ENCODE measurements at places on chromosomes 13 and 19.

DNA sequence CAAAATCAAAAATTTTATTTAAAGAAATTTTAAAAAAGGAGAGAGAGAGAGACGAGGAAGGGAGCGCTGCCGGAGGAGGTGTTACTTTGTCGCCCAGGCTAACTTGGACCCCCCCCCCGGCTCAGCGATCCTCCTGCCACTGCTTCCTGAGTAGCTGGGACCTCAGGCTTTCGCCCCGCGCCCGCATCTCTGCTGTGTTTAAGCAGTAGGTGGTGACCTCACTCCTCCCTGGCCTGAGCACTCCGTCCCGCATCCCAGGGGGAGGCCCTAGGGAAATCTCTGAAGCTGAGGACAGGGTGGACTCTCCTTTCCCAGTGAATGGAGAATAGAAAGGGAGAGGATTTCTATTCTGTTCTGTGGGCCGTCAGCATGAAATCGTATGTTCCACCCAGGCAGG, 485 bp upstream of the ZNF845 start:
- DNase-seq = peak; percentile 76

DNA sequence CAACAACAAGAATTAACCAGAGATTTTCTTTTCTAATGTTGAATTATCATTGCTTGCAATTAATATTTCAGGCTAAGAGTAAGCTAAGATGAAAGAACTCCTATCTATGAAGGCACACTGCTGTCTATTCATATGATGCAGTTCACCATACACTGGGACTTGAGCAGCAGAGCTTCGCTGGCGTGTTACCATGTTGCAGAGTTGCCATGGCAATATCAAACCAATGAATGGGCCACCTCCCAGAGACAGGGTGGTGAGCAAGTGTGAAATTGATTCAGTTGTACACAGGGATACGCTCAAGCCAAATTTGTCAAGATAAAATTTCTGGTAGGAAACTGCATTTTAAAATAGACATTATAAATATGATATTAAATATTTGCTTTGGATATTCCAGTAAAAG, 69.3 kb upstream of the MYO16 start:
- no peak for DNase-seq

GRCh38 chr13:27264181-27264580, 6.4 kb upstream of the RASL11A start:
- no peak for DNase-seq

GRCh38 chr13:98141509-98142379, 1.1 kb upstream of the FARP1 start:
- DNase-seq = no peak

DNA sequence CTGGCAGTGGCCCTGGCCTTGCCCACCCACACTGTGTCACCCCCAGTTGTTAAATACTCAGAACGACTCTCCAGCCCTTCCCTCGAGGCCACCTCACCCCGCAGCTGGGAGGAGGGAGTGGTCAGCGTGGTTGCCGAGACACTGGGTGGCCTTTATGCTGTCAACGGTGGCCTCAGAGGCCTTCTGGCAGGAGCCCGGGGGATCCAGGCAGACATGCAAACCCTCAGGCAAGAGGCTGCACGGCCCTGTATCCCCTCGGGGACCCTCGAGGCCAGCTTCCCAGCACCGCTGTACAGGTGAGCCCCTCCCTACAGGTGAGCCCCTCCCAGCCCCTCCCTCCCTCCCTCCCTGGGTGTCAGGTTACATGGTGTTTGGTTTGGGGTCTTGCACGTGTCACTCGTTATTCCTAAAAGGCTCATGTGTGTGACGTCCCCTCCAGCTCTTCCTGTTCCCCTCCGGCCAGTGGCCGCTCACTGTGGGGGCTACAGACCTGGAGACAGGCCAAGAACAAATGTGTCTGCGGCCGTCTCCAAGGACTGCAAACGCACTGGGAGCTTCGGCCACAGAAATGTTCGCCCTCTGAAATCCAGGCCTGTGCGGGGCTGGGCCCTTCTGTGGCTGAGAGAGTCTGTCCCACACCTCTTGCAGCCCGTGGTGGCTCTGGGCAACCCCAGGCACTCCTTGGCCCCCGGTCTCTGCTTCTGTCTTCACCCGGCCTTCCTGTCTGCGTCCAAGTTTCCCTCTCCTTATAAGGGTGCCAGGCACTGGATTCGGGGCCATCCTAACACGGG, at the start of gene TEKTIP1:
Gene TEKTIP1 (plus strand): TSS at position 210 of the 791 bp plus-strand sequence. CDS start 4 bp downstream, at position 214.
- DNase-seq = peak; percentile 71

DNA sequence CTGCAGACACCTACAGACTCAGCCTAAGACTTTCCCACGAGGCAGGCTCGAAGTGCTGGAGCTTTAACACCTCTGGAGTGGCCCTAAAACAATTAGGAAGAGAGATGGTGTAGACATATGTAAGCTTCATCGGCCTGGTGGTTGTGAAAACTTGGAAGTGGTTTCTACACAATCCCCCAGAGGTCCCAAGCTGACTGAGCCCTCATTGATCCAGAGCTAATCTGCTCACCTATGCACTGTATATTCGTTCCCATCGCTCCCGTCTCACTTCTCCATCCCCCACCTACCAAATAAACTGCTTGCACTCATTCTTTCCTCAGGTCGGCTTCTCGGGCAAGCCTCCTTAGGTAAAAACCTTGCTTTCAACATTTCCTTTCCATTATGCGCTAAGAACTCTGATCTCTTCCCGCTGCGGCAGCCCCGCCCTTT, 767 bp upstream of the ZNF793 start:
- DNase-seq = no peak

GRCh38 chr19:42409477-42409876, 17.7 kb downstream of the LIPE start:
- DNase-seq = no peak

DNA sequence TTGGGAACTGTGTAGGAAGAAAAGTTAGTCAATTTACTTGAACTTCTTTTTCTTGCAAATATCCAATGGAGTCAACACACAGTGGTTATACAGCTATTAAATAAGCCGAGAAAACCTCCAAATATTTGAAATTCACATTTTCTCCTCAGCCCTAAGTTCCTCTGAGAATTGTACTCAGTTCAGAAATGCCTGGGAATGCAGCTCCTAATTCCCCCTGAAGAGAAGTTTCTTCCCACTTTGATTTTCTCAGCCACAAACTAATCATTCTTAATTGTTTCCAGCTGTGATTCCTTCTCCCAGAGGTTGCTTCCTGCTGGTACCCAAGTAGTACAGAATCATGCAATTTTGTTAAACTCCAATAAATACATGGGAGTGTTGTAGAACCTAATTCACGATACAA, 246.1 kb upstream of the MIR17HG start:
- no peak for DNase-seq

DNA sequence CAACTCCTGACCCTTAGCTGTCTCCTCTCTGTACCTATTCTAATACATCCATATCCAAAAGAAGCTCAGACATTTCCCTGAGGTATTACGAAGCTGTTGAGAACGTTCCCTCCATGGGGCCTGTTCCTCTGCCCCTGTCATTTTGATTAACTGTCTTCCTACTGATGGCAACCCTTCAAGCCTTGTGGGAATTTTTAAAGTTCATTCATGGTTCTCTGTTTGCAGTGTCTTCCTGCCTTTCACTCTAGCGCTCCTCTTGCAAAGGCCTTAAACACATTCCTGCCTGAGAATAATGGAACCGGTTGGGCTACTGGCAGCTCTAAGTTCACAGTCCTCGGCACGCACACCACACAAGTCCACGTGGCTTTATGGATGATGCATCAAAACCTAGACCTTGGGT, 66.1 kb downstream of the LHFPL6 start:
- DNase-seq = peak; percentile 34

- no peak for DNase-seq
Observed at GRCh38 chr13:85366759-85367417, 432.3 kb downstream of the SLITRK6 start.

DNA sequence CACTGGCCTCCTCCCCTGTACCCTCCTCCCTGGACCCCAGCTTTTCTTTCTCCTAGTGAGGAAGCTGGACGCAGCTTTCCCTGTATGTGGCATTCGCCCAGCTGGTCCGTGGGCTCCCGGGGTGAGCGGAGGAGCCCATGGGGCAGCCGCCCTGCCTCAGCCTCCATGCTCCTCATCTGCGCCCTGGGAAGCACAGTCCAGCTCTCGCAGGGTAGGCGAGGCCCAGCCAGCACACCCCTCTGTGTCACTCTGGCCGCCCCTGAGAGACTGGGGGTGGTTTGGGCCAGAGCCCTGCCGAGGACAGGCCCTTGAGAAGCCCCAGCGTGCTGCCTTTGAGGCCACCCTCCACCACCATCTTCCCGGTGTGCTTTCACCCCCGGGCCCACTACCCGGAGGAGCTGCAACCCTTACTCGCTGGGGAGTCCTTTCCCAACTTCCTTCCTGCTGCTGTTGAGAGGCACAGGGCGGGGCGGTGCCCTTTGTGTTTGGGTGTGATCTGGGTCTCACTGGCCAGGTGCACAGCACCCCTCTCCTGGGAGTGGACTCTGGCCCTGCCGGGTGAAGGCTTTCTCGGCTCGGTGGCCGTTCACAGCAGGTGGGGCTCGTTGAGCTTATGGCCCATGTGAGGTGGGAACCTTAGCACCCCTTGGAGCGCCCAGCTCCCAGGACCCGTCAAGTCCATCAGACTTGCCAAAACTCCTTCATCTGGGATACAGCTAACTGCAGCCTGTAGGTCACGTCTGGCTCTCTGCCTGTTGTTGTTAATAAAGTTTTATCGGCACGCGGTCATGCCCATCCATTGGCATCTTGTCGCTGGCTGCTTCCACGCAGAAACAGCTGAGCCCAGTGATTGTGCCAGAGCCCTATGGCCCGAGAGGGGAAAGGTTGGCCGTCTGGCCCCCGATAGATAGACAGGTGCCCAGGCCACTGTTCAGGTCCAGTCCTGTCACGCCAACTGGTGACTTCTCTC, 3.2 kb downstream of the NCLN start:
- DNase-seq = no peak

- peak; percentile 81 for DNase-seq
Observed at GRCh38 chr19:55383279-55384130, 587 bp downstream of the TMEM238 start.

GRCh38 chr13:39688278-39688677, 32.8 kb downstream of the COG6 start:
- no peak for DNase-seq

DNA sequence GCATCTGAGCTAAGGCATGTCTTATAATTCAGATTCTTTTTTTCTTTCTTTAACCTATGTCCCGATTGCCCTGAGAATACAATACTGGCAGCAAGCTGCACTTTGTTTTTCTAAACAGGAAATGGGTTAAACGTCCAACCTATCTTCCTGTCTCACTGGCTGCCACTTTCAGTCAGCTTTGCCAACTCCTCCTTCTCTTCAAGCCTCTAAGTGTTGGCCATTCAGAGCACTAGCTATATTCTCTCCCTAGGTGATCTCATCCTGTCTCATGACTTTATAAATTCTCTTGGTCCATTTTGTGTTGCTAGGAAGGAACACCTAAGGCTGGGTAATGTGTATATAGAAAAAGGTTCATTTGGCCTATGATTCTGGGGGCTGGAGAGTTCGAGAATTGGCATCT, 109.5 kb upstream of the TSC22D1 start:
- DNase-seq = no peak

DNA sequence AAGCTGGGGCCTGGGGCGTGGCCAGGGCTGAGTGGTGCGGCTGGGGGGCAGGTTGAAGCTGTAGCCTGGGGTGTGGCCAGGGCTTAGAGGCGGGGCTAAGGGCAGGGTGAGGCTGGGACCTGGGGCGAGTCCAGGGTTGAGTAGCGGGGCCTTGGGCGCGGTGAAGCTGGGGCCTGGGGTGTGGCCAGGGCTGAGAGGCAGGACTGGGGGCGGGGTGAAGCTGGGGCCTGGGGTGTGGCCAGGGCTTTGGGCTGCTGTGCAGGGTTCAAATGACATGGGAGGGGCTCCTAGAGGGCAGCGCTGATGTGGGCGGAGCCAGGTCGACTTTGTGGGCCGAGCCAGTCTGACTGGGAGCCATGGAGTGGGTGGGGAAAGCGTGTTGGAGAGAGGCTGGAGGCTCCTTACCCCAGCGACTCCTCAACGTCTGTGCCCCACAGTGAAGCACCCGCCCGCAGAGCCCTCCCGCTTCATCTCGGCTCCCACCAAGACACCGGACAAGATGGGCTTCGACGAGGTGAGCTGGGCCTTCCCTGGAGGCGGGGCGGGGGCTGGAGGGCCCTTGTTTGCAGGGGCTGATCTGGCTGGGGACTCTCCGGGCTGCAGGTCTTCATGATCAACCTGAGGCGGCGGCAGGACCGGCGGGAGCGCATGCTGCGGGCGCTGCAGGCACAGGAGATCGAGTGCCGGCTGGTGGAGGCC, 21.5 kb downstream of the COLGALT1 start:
- DNase-seq = peak; percentile 36

GRCh38 chr19:20273951-20274570, 107.0 kb downstream of the ZNF486 start:
- no peak for DNase-seq

- DNase-seq = peak; percentile 25
Observed at GRCh38 chr19:18481505-18482222, 40.2 kb downstream of the ELL start.

DNA sequence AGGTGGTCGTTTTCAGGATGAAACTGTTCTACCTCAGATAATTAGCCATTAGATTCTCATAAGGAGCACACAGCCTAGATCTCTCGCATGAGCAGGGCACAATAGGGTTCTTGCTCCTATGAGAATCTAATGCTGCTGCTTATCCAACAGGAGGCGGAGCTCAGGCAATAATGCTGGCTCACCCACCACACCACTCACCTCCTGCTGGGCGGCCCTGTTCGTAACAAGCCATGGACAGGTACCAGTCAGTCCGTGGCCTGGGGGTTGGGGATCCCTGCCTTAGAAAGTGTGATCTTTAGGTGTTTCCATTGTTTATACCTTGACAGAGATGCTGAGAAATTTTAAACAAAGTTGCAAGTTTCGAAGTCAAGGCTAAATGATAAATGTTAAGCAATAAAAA, 344.6 kb upstream of the HTR2A start:
- DNase-seq = no peak
